Activated CD4-positive, alpha-beta T cell treated with anti-CD3 and anti-CD28 coated beads, Interleukin-2, amount 50 U/mL, for 48 hours (primary cell): ENCODE measurements at places on chromosomes 7 and 10.

- DNase-seq, result no peak
These were observed 61.7 kb downstream of the ICA1 start for GRCh38 chr7:8200316-8200715.

- no peak for DNase-seq
These were observed 43.7 kb downstream of the COL17A1 start for GRCh38 chr10:104041891-104042535.

- no peak for DNase-seq
These were observed 11.1 kb upstream of the GLCCI1 start for GRCh38 chr7:7957513-7957912.

- DNase-seq, result no peak
These were observed 20.1 kb downstream of the LRRC20 start for GRCh38 chr10:70362328-70362727.

DNA sequence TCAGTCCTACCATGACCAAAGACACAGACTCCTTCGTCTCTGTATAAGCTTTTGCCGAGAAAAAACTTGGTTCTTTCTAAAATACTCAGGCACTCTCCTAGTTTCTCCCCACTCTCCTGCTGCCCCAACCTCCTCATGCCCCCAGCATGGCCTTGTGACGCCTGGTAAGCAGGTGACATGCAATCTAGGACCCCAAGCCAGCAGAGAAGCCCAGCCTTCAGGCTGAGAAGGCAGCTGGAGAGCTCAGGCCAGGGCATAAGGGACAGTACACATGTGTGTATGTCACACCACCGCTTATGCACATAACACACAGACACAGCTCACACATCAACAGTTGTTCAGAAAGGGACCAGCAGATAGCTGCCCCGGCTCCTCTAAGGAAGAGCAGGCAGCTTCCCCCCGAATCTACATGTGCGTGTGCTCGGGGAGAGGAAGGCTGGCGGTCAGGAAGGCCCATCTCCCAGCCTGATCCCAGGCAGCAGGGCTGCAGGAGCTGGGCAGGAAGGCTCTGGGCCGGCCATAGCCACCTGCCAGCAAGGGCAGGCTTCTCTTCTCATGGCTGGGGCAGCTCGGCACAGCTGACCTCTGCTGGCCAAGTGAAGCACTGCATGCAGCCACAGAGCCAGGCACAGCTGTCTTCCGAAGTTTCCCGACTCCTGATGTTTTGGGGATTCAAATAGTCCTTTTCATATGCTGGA is 8.5 kb downstream of the DDX56 start:
- peak; percentile 74 for DNase-seq

DNA sequence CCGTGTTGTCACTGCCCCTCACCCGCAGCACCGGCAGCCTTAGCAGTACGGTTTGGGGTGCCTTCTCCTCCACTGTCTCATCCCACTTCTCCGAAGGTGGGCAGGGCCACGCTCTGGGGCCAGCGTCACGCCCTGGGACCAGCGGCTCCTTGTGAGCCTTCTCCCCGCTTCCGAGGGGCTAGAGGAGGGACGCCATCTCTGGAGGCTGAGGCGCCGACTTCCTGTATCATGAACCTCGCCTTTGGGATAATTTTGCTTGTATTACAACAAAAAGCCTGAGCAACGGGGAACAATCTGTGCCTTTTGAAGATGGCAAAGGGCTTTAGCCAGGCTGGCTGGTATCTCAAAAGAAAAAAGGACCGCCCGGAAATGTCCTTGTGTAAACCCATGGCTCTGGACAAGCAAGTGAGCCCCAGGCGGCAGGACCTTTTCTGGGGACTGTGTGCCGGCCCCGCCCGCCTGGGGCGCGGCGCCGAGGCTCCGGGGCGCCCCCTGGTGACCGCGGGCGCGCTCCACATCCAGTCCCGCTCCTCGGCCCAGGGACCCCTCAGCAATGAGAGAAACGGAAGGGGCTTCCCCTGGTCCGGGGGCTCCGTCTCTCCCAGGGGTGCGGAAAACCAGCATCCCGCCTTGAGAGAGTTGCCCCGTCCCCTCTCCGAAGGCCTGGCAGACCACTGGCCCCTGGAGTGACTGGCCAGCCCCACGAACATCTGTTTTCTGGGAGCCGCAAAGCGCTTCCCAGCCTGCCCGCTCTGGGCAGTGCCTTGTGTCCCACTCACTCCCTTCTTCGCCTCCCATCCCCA is 3.8 kb downstream of the DEPP1 start:
- peak; percentile 67 for DNase-seq

- DNase-seq, result no peak
These were observed 148.8 kb downstream of the MBL2 start for GRCh38 chr10:52623761-52624160.

GRCh38 chr7:157707983-157708918 is 371.4 kb downstream of the DNAJB6 start:
- no peak for DNase-seq
